Astrocyte of the cerebellum (primary cell): ENCODE measurements at places on chromosomes 3 and 15.

DNA sequence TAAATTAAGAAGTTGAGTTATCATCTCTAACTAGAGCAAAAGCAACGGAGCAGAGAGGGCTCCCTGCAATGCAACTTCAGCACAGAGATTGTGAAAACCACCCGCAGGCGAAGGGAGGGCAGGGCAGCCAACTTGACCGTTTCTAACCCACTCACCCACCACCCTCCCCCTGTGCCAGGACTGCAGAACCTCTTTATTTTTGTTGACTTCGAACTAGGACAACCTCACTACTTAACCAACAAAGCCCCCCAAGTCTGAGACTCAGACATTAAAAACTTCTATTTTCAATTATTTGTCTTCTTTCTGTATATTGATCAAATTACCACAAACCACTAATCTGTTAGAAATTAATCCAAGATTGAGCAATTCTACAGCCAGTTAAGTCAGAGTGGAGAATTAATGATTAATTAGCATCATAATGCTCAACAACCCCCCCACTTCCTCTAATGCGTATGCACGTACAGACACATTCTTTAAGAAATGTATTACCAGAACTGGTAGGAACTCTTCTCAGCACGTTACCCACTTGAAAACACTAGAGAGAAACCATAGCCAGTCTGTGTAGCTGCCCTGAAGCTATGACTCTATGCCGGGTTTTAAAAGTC lies 2.0 kb downstream of the MGLL start:
- DNase-seq, result no peak

DNA sequence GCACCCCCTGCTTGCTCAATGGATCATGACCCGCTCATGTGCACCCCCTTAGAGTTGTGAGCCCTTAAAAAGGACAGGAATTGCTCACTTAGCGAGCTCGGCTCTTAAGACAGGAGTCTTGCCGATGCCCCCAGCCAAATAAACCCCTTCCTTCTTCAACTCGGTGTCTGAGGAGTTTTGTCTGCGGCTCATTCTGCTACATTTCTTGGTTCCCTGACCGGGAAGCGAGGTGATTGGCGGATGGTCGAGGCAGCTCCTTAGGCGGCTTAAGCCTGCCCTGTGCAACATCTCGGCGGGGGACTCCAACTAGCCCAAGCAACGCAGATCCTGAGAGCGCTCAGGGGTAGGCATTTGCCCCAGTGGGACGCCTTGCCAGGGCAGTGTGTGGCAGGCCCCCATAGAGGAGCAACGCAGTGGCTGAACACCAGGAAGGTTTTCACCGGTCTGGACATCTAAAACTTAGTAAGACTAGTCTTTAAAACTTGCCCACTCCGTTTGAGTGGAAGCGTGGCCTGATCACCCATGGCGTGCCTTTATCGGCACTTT lies 9.5 kb downstream of the SLCO2A1 start:
- no peak for DNase-seq

DNA sequence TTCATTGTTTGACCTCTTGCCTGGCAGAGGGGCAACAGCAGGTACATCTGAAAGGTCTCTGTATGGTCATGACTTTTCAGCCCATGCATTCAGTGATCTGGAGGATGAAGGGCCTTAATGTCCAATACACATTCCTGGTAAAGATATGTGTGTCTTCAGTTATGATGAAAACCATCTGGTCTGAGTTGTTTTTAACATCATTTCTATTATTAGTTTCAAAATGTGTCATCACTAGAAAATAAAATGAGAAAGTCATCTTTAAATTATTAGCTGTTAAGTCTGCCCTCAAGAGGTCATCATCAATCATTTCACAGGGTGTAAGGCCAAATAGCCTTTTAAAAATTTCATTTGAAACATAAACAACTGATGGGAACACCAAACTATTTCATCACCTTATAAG lies 92.1 kb upstream of the PLSCR4 start:
- no peak for DNase-seq

DNA sequence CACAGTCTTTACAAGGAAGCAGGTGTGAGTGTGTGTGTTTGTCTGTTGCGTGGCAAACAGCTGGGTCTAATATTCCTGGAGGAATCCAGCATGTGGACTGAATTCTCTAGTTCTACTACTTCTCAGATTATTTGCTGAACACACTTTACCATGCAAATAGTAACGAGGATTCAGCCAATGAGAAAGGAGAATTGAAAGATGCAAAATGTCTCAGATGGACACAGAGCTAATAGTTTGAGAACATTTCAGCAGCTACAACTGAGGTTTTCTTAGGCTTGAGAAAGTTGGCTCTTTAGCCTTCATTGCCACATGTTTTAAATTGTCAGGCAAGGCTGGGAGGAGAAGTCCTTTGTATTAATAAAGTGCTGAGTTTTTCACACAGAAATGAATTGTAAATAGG lies 568.0 kb upstream of the MDFIC2 start:
- no peak for DNase-seq

DNA sequence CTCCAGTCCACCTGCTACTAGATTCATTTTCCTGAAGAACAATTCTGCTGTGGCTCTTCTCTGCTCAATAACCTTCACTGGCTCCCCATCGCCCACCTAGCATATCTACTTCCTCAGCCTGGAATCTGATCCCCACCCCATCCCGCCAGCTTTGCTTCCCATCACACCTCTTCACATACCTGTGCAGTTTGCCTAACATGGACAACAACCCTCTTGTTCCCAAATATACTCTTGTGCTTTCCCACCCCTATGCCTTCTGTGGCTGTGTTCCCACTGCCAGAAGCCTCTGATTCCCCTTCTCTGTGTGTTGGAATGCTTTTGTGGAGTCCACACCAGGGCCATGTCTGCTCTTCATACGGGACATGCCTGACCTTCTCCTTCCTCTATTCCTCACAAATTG lies 29.5 kb downstream of the CMTM7 start:
- DNase-seq, result no peak

- no peak for DNase-seq
These were observed 32.3 kb downstream of the STOML1 start for GRCh38 chr15:73959801-73960200.

DNA sequence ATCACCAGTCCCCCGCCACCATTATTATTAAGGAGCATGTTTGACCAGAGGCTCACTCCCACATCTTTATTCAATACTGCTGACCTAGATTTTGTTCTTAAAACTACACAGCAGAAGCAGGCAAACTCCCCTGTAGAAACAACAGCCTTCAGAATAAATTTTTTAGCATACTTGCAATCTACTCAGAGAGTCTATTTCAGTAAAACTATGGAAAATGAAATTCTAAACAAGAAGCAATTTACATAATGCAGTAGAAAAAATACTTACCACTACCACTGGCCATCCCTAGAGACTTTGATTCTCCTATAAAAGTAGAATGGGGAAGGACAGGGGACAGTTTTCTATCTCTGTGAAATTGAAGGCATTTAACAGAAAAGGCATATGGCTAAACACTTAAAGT lies 76.0 kb downstream of the MAP4 start:
- DNase-seq, result no peak

DNA sequence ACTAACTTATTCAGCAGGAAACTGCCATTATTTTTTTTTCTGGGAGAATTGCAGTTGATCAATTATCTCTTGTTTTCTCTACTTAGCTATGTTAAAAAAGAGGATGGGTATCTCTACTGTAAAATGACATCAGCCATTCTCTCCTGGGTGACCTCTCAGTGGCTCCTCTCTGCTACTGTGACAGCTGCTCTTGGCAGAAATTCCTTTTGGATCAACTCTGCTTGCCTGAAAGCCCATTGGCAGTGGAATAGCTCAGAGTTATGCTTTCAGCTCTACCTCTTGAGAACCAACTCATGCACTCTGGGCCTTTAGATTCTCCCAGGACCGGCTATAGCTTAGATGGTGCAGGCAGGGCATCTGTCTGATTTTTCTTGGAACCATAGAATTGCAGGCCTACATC lies 99.9 kb upstream of the GAP43 start:
- DNase-seq, result no peak

GRCh38 chr15:90837094-90837493 lies 31.3 kb upstream of the FURIN start:
- no peak for DNase-seq

GRCh38 chr3:32992310-32992686 lies 40.9 kb downstream of the CCR4 start:
- DNase-seq, result no peak

DNA sequence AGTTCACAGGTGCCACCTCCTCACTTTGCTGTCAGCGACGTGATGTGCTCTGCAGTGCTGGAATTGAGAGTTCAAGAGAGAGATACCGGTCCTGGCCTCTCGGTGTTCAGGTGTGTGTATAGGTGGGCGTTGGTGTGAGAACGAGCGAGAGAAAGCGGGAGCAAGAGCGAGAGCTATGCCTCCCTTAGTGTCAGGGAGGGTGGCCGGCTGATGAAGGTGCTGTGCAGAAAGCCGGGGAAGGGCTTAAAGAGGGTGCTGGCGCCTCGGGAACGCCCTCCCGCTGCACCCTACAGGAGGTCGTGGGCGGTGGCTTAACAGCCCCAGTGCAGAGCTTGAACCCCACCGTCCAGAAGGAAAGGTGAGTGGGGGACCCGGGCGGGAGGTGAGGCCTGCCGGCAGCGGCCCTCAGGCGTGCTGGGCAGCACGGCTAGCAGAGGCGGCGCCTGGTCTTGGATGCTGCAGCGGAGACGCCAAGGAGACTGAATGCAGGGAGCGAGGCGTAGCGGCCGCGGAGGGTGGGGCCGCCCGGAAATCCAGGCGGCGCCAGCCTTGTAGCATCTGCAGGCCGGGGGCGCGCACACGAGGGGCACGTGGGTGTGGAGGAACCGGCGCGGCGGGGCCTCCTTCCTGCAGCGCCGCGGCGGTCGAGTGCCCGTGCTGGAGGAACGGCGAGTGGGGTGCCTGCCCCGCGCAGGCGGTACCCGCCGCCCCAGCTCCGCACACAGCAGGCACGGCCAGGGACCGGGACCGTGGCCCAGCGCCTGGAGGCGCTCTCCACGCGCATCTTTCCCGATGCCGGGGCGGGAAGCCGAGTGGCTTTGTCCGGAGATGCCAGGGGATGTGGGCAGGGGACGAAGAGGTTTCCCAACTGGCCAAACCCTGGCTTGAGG lies 246.8 kb upstream of the TOPAZ1 start:
- DNase-seq, result no peak

GRCh38 chr3:60553144-60553543 lies 698.1 kb downstream of the FHIT start:
- DNase-seq, result no peak

DNA sequence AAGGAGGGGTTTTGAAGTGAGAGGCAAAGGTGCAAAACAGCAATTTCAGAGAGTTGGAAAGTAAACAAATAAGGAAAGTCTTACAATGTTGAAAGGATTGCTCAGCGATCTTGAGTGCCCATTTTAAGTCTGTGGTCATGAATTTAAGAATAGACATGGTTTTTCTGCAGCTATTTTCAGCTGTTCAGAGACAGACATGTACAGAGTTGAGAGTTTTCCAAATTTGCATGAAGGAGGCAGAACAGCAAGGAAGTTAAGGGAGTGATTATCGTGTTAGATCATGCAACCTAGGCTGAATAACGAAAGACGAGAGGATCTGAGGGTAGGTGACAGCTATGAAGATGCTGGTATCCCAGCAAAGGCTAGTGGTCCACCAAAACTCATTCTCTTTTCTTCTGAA lies 37.2 kb downstream of the DET1 start:
- no peak for DNase-seq

DNA sequence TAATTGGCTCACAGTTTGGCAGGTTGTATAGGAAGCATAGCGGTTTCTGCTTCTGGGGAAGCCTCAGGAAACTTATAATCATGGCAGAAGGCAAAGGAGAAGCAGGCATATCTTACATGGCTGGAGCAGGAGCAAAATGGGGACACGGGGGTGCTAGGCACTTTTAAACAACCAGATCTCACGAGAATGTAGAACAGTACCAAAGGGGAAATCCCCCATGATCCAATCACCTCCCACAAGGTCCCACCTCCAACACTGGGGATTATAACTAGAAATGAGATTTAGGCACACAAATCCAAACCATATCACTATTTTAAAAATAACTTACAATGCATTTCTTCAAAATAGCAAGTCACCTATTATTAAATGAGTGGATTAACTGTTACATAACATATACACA lies 47.1 kb upstream of the ANKRD28 start:
- DNase-seq, result no peak

DNA sequence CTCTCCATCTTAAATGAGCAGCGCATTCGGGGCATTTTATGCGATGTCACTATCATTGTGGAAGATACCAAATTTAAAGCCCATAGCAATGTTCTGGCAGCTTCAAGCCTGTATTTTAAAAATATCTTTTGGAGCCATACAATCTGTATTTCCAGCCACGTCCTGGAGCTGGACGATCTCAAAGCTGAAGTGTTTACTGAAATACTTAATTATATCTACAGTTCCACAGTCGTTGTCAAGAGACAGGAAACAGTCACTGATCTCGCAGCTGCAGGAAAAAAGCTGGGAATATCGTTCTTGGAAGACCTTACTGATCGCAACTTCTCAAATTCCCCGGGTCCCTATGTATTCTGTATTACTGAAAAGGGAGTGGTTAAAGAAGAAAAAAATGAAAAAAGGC lies 44.4 kb upstream of the RASA2 start:
- no peak for DNase-seq

- DNase-seq, result peak; percentile 15
These were observed 376.0 kb upstream of the PDZRN3 start for GRCh38 chr3:74000725-74001124.

GRCh38 chr3:120652896-120653545 lies 29.0 kb downstream of the HGD start:
- DNase-seq, result no peak

DNA sequence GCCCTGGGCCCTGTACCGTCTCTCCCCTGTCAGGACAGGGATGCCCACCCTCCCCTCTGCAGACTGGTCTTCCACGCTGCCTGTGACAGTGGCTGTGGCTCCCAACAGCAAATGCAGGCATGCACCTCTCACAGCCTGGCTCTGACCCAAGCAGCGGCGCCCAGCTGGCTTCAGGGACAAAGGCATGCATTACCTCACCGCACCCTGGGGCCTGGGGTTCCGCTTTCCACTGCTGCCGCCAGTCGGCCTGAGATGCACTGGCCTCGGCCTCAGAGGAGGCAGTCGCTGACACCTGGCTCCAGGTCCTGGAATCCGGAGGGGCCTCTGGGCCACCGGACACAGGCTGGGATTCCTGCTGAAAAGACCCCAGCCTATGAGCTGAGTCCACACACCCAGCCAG lies 70.3 kb downstream of the SCN5A start:
- peak; percentile 24 for DNase-seq

DNA sequence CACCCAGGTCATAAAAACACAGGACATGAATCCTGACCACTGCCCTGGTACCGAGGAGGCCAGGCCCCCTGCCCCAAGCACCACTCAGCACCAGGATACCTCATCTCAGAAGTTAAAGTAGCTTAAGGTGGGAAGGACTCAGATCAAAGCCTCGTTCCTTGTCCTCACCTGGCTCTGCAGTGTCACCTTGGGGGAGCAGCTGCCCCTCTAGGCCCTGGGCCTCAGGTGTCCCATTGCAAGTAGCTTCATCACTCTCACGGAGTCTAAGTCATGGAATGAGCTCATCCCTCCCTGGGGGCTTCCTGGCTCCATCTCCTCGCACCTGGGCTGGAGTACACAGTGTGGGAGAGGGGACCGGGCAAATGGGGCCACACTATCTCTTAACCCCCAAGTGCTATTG lies 148.0 kb downstream of the TPRA1 start:
- no peak for DNase-seq
